Stimulated activated CD4-positive, alpha-beta T cell treated with anti-CD3 and anti-CD28 coated beads, Interleukin-2, amount 100 ng/mL, for 24 hours (primary cell): ENCODE measurements at places on chromosomes 1 and 21.

DNA sequence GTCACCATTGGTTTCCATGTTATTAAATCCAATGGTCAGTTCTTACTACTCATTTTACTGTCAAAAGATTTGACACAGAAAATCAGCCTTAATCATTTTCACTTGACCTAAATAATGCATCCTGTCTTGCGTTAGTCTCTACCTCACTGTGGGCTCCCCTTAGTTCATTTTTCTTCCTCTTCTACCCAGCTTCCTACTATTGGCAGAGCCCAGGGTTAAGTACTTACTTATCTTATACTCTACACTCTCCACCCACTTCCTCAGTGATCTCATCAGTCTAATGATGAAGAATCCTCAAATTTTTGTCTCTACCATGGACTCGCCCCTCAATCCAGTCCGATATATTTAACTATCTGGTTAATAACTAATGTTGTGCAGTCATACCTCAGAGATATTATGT, 735.9 kb downstream of the KCNT2 start:
- DNase-seq, result no peak

GRCh38 chr1:19449454-19450228, 35.7 kb downstream of the CAPZB start:
- no peak for DNase-seq

GRCh38 chr1:244111027-244111426, 59.9 kb downstream of the ZBTB18 start:
- no peak for DNase-seq

DNA sequence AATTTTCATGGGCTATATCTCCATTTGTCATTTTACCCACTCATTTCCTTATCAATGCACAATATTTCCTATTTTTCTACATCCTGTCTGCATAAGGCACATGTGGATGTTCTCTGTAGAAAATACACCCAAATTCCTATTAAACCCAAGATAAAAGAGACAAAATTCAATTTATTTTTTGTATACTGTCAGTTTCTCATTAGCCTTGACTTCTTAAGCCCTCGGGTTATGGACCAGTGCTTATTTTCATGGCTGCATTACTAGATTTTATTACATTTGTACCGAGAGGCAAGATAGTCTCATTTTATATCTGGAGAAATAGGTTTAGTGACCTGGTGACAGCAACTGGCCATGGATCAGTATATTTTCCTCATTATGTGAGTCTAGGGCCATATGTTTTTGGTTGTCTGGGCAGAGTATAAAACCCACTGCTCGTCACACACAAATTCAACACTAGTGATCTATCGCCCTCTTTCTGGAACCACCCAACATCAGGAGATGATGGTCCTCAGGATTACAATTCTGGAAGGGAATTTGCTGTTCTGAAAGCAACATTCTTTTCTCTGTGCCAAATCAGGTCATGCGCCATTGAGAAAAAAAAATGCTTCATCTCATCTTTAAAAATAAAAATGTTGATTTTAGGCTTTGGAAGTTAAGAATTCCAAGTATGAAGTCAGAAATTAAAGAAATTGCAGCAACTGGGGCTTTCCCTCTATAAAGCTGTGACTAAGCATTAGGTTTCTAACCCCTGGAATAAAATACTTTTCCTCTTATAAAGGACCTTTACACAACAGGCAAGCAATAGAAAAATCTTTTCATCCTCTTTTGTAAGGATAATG, 81.4 kb downstream of the ASTN1 start:
- no peak for DNase-seq

DNA sequence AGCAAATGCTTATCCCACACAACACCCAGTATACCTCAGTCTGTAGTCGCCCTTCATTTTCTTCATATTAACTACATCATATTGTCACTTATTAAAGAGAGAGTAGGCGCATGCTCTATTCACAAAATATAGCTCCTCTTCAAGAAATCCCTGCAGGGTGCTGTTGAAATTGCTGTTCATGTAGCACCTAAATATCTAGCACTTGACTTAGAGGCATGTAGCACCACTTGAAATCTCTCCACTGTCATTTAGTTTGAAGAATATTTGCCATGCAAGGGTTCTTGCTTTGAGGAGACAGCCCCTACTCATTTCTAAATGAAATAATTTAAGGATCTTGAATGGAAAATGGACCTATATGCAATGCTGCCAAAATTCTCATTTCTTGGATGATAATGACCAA, 20.9 kb upstream of the LRRC8B start:
- DNase-seq, result no peak

DNA sequence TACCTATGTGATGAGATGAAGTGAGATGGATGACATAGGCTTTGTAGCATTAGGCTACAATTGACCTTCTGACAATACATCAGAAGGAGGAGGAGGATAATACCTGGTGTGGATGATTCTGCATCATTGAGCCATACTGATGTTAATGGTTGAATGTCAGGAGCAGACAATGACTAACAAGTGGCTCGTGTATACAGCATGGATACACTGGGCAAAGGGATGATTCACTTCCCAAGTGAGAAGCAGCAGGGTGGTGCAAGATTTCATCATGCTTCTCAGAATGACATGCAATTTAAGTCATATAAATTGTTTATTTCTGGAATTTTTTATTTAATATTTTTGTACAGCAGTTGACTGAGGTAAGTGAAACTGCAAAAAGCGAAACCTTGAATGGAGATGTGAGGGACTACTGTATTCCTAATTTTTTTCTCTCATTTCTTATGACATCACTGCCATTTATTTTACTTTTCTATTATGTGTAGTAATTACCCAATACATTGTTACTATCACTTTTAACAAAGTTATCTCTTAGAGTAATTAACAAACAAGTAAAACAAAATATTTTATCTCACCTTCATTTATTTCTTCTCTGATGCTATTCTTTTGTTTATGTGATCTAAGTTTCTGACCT, 34.4 kb upstream of the COP1 start:
- DNase-seq, result no peak

- no peak for DNase-seq
These were observed 7.9 kb downstream of the RNU5D-1 start for GRCh38 chr1:44723064-44723463.

DNA sequence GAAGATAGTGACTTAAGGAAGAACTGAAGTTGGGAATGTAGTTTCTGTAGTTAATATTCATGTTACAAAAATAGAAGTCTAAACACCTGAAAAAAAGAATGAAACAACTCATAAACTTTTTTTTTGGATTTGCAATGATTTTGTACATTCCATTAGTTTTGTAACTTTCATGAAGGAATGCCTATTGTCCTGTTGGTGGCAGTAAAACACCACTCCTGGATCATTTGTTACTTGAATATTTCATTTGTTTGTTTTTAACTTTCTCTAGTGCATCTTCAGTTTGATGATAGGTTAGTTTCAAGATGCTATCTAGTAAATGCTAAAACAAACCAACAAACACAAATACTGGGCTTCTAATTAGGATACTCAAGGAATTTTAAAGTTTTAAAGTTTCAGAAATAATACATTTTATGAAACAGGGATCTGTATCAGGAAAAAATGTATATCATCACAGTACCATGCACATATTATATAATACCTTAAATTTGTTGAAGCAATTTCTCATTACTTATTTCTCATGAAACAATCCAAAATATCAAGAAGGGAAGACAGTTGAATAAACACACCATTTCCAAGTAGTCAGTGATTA, 229.7 kb upstream of the CACYBP start:
- no peak for DNase-seq

DNA sequence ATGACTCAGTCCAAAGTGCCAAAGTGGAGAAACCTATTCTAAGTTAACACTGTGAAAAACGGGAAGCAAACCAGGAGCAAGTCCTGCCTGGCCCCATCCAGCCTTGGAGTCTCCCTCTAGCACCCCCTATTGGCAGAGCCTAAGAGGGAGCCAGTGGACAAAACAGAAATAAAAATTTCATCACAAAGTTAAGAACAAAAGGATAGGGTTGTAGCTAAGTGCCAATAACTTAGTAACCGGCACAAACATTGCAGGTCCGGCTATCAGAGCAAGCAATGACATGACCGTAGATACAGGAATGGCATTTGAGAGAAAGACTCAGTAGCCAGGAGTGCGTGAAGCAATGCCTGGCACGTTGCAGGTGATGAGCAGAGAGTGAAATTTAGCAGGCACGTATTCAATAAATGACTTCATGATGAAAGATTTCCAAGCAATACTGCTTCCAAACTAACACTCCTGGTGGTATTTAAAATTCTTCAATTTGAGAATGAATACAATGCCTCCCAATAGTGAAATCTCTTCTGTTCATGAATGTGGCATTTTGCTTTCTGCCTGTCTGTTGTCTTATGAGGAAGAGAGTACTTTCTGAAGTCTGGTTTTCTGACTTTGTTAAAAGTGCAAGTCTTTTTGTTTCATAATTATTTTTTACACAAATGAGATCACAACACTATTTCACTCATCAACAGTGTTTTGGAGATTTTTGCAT, 391.0 kb downstream of the OMA1 start:
- no peak for DNase-seq

- no peak for DNase-seq
These were observed 3.8 kb upstream of the C2CD4D start for GRCh38 chr1:151843398-151843797.

GRCh38 chr1:21687081-21687529, 17.9 kb upstream of the RAP1GAP start:
- DNase-seq, result no peak

GRCh38 chr1:184030433-184031091, 7.0 kb downstream of the COLGALT2 start:
- DNase-seq, result no peak

GRCh38 chr21:39258207-39258606, 55.2 kb downstream of the BRWD1 start:
- no peak for DNase-seq

- no peak for DNase-seq
These were observed 188.0 kb downstream of the LMX1A start for GRCh38 chr1:165168467-165168866.

GRCh38 chr1:232472485-232473041, 157.4 kb downstream of the SIPA1L2 start:
- DNase-seq, result no peak

DNA sequence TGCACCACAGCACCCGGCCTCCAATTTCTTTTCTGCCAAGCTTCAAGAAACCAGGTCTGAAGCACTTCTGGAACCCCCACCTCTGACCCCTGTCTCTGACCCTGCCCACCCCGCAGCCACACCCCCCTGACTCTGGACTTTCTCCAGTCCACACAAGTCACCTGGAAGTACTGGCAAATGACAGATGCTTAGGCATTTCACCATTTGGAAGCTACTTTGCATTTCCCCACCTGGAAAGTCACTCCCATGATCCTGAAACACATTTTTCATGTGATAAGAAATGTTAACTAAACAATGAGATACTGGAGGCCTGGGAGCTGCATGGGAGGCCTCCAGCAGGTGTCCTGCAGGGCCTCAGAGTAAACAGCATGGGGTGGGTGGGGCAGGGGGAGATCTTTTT, 45.7 kb downstream of the NTPCR start:
- DNase-seq, result no peak

DNA sequence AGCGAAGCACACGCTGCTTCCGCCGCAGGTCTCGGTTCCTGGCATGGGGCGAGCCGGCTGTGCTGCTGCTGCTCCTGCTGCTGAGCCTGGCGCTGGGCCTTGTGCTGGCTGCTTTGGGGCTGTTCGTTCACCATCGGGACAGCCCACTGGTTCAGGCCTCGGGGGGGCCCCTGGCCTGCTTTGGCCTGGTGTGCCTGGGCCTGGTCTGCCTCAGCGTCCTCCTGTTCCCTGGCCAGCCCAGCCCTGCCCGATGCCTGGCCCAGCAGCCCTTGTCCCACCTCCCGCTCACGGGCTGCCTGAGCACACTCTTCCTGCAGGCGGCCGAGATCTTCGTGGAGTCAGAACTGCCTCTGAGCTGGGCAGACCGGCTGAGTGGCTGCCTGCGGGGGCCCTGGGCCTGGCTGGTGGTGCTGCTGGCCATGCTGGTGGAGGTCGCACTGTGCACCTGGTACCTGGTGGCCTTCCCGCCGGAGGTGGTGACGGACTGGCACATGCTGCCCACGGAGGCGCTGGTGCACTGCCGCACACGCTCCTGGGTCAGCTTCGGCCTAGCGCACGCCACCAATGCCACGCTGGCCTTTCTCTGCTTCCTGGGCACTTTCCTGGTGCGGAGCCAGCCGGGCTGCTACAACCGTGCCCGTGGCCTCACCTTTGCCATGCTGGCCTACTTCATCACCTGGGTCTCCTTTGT, 2.6 kb downstream of the TAS1R3 start:
- DNase-seq, result no peak

- no peak for DNase-seq
These were observed 44.7 kb downstream of the SLC44A3 start for GRCh38 chr1:94864821-94865220.

DNA sequence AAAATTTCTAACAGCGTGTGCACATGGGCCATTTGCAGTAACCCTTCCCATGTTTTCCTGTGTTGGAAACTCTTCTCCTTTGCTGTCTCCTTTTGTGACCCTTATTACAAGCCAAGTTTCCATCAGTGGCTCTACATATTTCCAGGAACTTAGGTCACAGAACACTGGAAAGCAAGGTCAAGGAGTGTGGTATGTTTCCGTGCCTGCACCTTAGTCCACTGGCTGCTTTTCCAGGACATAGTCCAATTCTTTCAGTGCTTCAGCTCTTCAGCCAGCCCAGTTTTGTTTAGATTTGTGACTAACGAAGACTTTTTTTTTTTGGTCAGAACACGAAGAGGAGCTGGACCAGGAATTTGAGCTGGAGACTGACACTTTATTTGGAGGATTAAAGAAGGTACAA, 33.8 kb downstream of the HHAT start:
- DNase-seq, result no peak

- no peak for DNase-seq
These were observed 4.1 kb downstream of the HEYL start for GRCh38 chr1:39635205-39635870.

DNA sequence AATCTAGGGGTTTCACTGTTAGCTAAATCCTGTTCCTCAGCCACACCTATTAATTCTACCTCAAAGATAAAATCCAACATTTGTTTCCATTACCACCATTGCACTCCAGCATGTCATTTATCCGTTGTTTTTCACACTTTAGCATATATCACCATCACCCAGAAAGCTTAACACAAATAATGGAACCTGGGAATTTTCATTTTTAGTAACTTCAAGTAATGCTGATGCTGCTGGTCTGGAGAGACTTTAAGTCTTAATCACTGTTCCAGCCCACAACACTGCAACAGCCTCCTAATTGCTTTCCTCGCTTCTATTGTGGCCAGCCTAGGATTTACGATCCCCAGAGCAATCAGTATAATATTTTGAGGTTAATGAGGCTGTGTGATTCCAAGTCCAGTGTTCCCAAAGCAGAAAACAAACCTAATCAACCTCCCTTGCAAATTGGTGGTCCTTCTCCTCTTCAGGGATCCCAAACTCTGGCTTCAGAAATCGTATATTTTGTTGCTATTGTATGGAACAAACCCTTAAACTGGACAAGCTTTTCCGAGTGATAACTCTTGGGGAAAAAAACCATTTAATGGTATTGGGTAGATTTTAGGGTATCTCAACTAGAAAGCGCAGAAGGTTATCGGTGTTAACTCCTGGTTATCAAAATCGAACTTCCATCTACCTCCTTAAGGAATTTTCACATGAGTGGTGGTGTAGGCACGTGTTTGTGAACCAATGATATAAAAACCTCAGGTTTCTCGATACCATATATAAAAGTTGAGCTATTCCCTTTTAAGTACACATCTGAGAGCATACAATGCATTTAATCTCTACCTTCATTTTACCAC, 50.0 kb upstream of the BOLA1 start:
- DNase-seq, result no peak

GRCh38 chr1:90074566-90074965, 79.7 kb downstream of the ZNF326 start:
- no peak for DNase-seq
